ENCODE measurements at places on chromosomes 11 and 22. TPM values are rescaled to one million over a fixed set of nuclear protein-coding genes. Genes with fewer than 3 reads are reported as not detected.
A peak's percentile ranks its signal among the peaks of the same experiment; 100 is the strongest.

The SAAL1 gene
- total RNA-seq, result 13.0 TPM

The CWC15 gene
- 29.3 TPM for total RNA-seq

The TMEM121B gene
- total RNA-seq, result 0.18 TPM

The P2RX6 gene
- total RNA-seq, result not detected

- DNase-seq, result no peak
Observed at GRCh38 chr11:41486424-41486823, 27.0 kb upstream of the LRRC4C start.

- DNase-seq, result no peak
Observed at GRCh38 chr11:16853859-16854258, 115.4 kb downstream of the C11orf58 start.

- no peak for DNase-seq
Observed at GRCh38 chr11:41113160-41113559, 346.3 kb downstream of the LRRC4C start.

DNA sequence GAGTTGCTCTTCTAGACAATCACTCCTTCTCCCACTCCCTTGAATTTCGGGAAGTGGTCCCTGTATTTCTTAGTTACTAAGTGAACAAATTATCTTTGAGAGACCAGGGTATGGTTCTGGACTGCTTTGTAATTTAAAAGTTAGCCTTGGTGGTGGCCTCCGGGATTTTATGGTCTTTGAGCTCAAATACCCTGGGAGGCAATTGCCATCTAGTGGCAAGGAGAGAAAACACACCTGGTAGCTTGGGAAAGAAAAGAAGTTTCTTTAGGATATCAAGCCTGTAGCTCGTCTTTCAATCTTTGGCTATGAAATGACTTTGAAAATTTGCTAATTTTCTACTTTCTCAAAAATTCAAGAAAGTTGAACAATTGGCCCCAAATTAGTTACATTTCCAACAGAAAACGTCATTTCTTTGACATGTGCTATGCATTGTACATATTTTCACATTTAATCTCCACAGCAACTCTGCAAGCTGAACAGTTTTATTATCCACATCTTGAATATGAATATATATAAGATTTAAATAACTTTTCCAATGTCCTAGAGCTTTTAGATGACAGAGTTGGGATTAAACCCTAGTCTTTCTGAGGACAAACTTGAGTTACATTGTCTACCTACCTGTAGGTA is 39.1 kb downstream of the MMP27 start:
- no peak for DNase-seq

DNA sequence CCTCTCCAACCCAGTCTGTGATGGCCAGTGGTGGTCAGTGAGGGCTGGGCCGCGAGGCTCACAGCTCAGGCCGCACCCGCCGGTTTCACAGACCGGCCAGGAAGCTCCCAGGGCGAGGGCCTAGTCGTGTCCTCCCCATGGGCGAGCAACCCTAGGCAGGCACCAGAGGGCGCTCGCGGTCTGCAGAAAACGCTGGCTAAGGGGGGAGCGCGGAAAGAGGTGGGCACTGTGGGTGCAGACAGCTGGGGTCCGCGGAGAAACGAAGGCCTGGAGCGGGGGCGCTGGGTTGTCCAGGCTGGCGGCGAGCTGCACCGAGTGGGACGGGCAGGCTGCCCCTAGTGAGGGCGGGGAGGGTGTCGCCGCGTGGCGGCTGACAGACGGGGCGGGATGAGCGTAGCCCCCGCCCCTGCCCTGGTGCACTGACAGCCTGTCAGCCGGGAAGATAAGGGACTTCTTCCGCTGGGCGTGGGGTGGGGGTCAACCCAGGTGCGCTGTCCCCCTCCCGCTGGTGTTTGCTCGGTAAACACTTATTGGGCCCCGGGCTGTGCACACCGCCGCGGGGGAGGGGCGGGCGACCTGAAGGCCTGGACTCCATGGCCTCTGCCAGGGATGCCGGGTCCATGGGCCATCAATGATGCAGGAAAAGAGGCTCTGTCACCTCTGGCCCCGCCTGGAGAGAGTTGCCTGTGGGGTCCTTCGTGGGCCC is 7.5 kb downstream of the GP1BB start:
- DNase-seq, result no peak

- DNase-seq, result no peak
Observed at GRCh38 chr11:64359712-64360445, 917 bp downstream of the RPS6KA4 start.

- no peak for DNase-seq
Observed at GRCh38 chr11:80621871-80622270, 1181.0 kb upstream of the TENM4 start.

GRCh38 chr11:7654195-7654705 is 19.1 kb downstream of the CYB5R2 start:
- no peak for DNase-seq

GRCh38 chr22:49156662-49157285 is 670.9 kb downstream of the BRD1 start:
- no peak for DNase-seq

- no peak for DNase-seq
Observed at GRCh38 chr11:120091701-120092100, 46.2 kb downstream of the TRIM29 start.

- DNase-seq, result no peak
Observed at GRCh38 chr22:36036167-36036624, 7.6 kb upstream of the RBFOX2 start.

- no peak for DNase-seq
Observed at GRCh38 chr11:128398517-128399250, 188.7 kb downstream of the ETS1 start.

- DNase-seq, result no peak
Observed at GRCh38 chr11:43576803-43577521, 103.6 kb upstream of the HSD17B12 start.

GRCh38 chr22:49400941-49401598 is 426.6 kb downstream of the BRD1 start:
- DNase-seq, result no peak

DNA sequence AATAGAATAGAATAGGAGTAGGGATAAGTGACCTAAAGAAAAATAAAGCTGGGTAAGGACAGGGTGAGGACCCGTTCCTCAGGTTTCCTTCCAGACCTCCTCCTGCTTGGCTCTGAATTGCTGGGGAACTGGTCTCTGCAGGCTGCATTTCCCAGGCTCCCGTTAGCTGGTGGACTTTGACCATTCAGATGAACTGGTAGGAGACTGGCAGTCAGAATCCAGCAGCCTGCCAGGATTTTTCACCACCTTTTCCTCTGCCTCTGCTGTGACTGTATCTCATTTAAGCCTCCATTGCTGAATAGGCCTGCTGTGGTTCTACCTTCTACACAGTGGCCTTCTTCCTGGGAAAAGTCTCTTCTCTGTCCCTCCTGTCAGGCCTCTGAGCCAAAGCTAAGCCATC is 24.6 kb upstream of the SMPD1 start:
- DNase-seq, result no peak

DNA sequence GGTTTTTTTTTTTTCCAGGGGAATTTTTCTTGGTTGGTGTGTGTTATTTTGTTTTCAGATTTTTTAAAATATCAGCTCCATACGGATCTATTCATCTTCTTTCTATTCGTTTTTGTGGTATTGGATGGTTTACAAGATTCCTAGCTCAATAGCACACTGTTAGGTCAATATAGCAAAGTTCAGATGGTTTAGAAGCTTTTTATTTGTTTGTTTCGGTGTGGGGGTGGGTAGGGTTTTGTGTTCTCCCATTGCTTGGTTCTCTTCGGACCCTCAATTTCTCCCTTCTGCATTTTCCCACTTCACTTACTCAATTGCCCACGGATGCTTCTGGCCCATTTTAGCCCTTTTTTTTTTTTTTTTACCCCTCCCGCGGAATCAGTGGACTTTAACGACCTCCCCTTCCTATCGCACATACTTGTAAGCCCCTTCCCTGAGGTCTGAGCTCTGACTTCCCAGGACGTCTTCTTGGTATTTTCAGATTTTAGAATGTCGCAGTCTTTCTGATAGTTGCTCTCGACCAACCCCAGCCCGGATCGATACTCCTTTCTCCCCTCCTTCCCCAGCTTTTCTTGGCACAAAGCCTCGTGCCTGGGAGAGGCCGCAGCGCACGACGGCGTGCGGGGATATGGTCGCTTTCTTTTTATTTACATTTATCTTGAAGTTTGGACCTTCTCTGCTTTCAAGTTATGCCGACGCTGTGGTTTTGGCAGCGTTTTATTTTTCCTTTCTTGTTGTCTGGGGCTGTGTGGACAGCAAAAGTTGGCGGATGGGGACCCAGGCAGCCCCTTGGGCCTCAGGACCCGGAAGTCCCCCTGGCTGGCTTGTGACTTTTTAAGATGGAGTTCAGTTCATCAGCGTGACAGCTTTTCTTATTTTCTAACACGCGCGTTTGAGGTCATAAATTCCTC is 4.4 kb upstream of the SPDYC start:
- no peak for DNase-seq

DNA sequence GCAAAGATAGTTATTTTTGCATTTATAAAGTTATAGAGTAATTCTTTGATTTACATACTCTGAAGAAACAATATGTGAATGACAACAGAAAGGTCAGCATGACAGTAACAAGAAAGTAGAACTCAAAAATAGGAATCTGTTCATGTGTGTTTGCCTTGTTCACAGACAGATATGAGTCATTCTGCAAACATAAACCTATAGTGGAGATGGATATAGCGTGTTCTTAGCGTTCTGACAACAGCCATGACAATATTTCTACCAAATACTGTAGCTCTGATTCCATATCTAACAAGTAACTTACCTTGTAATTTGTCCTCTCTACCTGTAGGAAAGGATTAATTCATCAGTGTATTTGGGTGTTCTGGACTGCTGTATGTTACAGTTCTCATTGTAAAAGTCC is 208.5 kb upstream of the MTMR2 start:
- no peak for DNase-seq

DNA sequence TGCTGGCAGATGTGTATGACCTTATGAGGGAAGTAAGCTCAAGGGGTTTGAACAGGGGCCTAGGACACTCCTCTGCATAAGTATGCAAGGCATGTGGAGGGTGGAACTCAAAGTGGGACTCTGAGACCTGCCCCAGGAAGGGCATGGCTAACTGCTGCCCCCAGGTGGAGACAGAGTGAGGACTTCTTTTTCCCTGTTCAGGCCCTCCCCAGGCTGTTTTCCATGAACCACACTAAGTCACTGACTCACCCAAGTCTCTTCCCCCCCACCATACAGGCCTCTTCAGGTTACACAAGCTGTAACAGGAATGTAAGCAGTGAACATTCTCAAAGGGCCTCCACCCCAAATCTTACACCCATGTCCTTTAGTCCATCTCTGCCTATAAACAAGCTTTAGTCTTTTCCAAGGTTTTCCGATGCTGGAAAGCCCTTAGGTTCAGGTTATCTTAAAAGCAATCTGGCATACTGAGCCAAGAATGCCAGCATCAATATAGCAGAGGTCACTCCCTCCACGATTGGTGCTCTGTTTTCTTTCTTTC is 13.1 kb downstream of the EEF1G start:
- no peak for DNase-seq

GRCh38 chr11:119316016-119316728 is 758 bp downstream of the MCAM start:
- no peak for DNase-seq

- DNase-seq, result peak; percentile 44
Observed at GRCh38 chr11:450809-451451, 851 bp downstream of the PTDSS2 start.

DNA sequence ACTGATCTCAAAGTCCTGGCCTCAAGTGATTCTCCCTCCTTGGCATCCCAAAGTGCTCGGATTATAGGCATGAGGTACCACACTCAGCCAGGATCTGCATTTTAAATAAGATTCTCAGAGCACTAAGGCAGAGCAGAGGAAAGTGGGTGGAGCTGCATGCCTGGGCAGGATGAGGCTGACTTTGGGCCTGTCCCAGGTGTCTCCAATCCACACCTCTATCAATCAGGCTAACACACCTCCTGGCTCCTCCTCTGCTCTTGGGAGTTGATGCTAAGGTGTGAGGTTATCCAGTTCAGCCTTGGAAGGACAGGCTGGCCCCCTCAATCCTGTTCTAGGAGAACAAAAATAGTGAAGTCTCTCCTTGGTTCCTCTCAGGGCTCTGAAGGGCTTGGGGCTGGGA is 30.2 kb upstream of the P2RY2 start:
- no peak for DNase-seq

- DNase-seq, result no peak
Observed at GRCh38 chr11:87198266-87198881, 160.6 kb downstream of the TMEM135 start.
